ENCODE measurements at places on chromosomes 5 and 9. TPM values are rescaled to one million over a fixed set of nuclear protein-coding genes. Genes with fewer than 3 reads are reported as not detected.

- DNase-seq, result no peak
Measured at GRCh38 chr5:131824631-131825030, 27.8 kb upstream of the FNIP1 start.

DNA sequence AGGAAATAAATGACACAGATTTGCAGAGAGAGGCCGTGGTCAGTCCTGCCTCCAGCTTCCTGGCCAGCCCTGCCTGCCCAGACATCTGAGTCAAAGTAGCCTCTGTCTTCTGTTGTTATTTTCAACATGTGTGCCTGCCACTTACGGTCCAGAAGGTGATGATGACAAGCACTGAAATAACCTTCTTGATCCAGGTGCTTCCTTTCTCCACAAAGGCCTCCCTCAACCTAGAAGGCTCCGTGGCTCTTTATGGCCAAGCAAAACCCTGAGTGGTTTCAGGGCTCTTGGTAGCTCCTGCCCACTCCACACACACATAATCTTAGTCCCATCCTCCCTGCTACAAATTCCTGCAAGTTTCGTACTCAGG lies 34.1 kb upstream of the SLC6A19 start:
- DNase-seq, result no peak

- no peak for DNase-seq
Measured at GRCh38 chr9:1473956-1474634, 423.9 kb downstream of the DMRT2 start.

GRCh38 chr5:141872496-141873356 lies 5.5 kb downstream of the PCDH1 start:
- DNase-seq, result no peak

- DNase-seq, result no peak
Measured at GRCh38 chr5:139810341-139811273, 15.0 kb downstream of the PSD2 start.

- DNase-seq, result no peak
Measured at GRCh38 chr5:65068410-65068809, 299.7 kb downstream of the CWC27 start.

DNA sequence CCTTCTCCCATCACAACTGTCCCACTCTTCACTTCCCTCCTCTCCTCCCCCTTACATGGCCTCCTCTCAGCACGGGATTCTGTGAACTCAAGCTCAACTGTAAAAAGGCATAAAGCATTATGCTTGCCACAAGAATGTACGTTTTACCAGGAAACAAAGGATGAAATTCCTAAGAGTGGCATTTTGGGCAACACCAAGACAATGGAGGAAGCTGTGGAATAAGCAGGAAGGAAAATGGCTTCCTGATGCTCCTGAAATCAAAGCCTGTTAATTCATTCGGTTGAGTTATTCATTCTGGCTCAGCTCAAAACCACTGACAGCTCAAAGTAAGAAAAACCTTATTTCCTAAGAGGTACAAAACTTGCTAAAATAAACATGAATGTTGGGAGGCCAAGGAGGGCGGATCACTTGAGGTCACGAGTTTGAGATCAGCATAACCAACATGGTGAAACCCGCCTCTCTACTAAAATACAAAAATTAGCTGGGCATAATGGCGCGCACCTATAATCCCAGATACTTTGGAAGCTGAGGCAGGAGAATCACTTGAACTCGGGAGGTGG lies 40.8 kb upstream of the DMRT1 start:
- DNase-seq, result no peak

DNA sequence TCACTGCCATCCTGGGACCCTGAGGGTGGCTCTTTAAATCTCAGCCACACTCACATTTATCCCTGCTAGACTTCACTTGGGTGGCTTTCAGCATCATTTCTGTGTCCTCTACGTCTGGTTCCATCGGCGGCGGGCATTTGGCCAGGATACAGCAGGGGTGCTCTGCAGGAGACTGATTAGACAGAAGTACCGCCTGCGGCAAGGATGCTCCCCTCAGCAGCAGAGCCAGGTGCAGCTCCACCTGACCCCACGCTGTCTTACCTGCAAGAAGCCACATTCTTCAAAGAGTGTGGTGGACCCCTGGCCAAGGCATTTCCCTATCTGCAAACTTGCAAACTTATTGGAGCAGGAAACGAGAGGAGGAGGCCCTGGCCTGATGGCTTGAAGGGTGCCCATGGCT lies 309.8 kb upstream of the IRX4 start:
- DNase-seq, result no peak

DNA sequence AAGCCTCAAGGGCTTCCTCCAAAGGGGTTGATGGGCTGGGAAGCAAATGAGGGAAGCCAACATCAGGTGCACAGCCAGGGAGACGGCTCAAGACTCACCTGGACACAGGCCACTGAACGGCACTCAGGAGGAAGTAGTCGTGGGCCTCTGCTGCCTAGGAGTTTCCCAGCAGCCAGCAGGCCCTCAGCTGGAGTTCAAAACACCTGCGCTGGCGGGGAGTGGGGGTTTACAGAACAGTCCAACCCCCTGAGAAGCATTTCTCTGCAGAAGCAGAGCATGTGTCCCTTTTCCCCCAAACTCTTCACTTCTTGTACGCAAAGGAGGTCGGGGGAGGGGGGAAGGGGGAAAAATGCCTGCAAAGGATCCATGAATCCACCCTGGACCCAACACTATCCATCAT lies 2.3 kb downstream of the WHRN start:
- no peak for DNase-seq

- no peak for DNase-seq
Measured at GRCh38 chr5:32143617-32144377, 30.3 kb downstream of the GOLPH3 start.

DNA sequence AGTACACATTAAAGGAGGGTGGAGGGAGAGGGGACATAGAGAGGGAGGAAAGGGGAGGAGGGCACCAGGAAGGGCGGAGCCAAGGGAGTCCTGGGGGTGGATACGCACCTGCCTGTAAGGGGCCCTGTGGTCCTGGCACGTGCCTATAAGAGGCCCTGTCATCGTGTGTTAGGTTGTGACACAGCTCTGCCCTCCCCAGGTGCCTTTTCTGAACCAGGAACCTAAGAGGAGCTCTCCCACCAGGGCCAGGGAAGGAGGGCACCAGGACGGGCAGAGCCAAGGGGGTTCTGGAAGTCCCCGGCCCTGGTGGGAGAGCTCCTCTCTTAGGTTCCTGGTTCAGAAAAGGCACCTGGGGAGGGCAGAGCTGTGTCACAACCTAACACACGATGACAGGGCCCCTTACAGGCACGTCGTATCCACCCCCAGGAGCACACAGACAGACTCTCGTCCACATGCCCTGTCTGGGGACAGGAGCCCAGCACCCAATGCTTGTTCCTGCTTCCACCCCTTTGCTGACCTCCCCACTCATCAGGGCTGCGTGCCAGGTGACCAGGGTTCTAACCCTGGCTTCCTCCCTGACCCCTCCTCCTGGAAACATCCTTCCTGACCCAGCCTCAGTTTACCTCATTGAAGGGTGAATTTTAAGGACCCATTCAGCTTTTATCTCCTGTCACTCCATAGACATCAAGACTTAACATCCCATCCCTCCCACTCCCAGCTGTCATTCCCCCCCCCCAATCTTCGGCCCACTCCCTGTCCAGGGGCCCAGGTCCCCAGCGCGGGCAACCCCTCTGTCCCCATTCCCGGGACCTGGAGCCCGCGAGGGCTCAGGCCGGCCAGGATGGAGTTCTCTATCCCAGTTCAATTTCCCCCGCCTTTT lies 12.9 kb upstream of the OLFM1 start:
- DNase-seq, result no peak

- DNase-seq, result no peak
Measured at GRCh38 chr9:14311956-14312685, 1.8 kb downstream of the NFIB start.

- no peak for DNase-seq
Measured at GRCh38 chr5:33268374-33268773, 172.4 kb upstream of the TARS1 start.

LIX1 gene
- not detected for total RNA-seq

ARHGEF37 gene
- total RNA-seq, result 17.0 TPM

C9orf50 gene
- total RNA-seq, result not detected

PCDHGB4 gene
- total RNA-seq, result 6.3 TPM

LECT2 gene
- total RNA-seq, result not detected

GPX3 gene
- not detected for total RNA-seq

DAB2IP gene
- total RNA-seq, result 1.3 TPM

ADAMTS2 gene
- not detected for total RNA-seq

NIM1K gene
- 9.3 TPM for total RNA-seq

Data from Karpas-422 (cell line).